PC-9 (cell line): ENCODE measurements at places on chromosomes 3 and 15. TPM values are rescaled to one million over a fixed set of nuclear protein-coding genes. Genes with fewer than 3 reads are reported as not detected.

The WDR5B gene
- total RNA-seq: 4.5 and 5.8 TPM in 2 replicates

The HRG gene
- 0.58 and 1.3 TPM in 2 replicates for total RNA-seq

The SAMD7 gene
- not detected in 2 replicates for total RNA-seq

The CFAP92 gene
- 4.3 and 4.8 TPM in 2 replicates for total RNA-seq

The RARRES1 gene
- 9.3 and 20.5 TPM in 2 replicates for total RNA-seq

The GP9 gene
- not detected in 2 replicates for total RNA-seq

The SLC22A14 gene
- not detected in 2 replicates for total RNA-seq

The FYCO1 gene
- total RNA-seq: 19.7 and 21.1 TPM in 2 replicates

The LOXL1 gene
- total RNA-seq: 35.8 and 50.7 TPM in 2 replicates

The SLC51B gene
- not detected in 2 replicates for total RNA-seq
